Bronchial epithelial cell (primary cell): ENCODE measurements at places on chromosomes 16 and 17. TPM values are rescaled to one million over a fixed set of nuclear protein-coding genes. Genes with fewer than 3 reads are reported as not detected.

The RSL1D1 gene
- total RNA-seq: 68.7 and 117 TPM in 2 replicates

The SLC35G6 gene
- not detected in 2 replicates for total RNA-seq

The RILP gene
- 3.4 and 3.8 TPM in 2 replicates for total RNA-seq

The ZSWIM7 gene
- 24.2 and 41.1 TPM in 2 replicates for total RNA-seq

The CNGB1 gene
- under 0.01 and 0.26 TPM in 2 replicates for total RNA-seq

The ATP1B2 gene
- not detected in 2 replicates for total RNA-seq

The EVI2B gene
- not detected in 2 replicates for total RNA-seq

The TNFSF13 gene
- 2.6 and 3.7 TPM in 2 replicates for total RNA-seq

- DNase-seq: no peak
Measured at GRCh38 chr17:6684460-6684783, 28.7 kb downstream of the SLC13A5 start.

- peak; percentile 58 for DNase-seq
Measured at GRCh38 chr16:74700438-74701225, at the start of gene MLKL. MLKL (minus strand) TSS chr16:74700862; CDS start chr16:74695757, 5,105 bp downstream.

- DNase-seq: no peak
Measured at GRCh38 chr16:65794973-65795372, 571.5 kb upstream of the CDH5 start.

GRCh38 chr17:68161644-68162428 lies 86.0 kb upstream of the AMZ2 start:
- DNase-seq: no peak

GRCh38 chr17:7328840-7329373 lies at the start of gene NEURL4:
NEURL4 (minus strand) TSS chr17:7329335; CDS start chr17:7329312, 23 bp downstream.
- no peak for DNase-seq

DNA sequence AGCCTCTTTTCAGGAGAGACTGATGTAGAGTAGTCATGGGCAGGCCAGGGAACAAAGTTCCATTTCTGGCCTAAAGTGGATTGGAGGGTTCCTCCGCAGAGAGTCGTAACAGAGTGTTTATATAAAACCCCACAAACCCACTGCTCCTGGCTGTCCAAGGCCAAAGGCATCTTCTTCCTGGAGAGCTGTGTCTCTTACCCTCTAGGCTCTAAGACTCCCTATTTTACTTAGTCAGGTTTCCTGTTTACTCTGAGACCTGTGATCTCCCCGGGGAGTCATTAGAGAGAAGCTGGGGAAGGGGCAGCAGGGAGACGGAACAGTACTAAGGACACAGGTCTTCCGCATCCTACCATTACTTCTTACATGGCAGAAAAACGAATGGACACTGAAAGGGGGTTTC lies 69.5 kb downstream of the HIC1 start:
- DNase-seq: peak; percentile 20

- DNase-seq: no peak
Measured at GRCh38 chr16:2071454-2072202, 23.8 kb downstream of the TSC2 start.

GRCh38 chr17:57774872-57775271 lies 29.8 kb upstream of the CCDC182 start:
- no peak for DNase-seq

- no peak for DNase-seq
Measured at GRCh38 chr16:75097191-75097761, 19.3 kb downstream of the LDHD start.

GRCh38 chr17:11205659-11206058 lies 35.4 kb upstream of the SHISA6 start:
- no peak for DNase-seq

- peak; percentile 63 for DNase-seq
Measured at GRCh38 chr17:48497103-48497502, 33.7 kb downstream of the HOXB1 start.

GRCh38 chr16:28623172-28623711 lies 13.4 kb upstream of the SULT1A1 start:
- peak; percentile 44 for DNase-seq

DNA sequence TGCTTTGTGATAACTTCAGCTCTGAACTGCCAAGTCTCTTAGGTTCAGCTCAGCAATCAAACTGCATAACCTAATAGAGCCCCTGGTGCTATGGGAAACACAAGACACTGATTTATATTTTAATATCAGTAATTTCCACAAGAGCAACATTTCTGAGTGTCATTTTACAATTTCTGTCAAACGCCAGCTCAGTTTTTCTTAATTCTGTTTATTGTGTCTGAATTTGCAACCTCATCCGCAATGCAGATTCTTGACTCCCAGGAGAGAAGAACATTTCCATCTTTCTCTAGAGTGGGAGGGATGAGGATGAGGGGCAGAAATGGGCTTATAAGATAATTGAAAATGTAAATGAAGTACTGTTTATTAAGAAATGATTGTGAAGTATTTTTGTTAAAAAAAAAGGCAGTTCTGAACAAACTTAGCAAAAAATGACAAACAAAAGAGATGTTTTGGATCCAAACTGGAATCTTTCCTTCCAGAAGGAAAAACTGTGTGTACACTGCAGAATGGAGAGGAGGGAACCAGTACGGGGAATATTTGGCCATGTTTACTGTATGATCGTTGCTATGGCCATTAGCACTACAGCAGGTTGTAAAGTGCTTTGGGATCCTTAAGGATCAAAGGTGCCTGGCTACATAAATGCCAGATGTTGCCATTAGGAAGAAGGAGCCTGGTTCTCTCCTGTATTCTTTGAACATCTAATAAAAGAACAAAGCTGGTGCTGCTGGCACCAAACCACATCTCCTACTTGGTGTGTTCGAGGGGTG lies 7.4 kb upstream of the PMFBP1 start:
- DNase-seq: no peak

DNA sequence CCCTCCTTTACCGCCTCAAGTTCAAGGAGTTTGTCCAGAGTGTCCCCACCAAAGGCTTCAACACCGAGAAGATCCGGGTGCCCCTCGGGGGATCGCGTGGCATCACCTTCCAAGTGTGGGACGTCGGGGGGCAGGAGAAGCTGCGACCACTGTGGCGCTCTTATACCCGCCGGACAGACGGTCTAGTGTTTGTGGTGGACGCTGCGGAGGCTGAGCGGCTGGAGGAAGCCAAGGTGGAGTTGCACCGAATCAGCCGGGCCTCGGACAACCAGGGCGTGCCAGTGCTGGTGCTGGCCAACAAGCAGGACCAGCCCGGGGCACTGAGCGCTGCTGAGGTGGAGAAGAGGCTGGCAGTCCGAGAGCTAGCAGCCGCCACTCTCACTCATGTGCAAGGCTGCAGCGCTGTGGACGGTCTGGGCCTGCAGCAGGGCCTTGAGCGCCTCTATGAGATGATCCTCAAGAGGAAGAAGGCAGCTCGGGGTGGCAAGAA lies 1.1 kb downstream of the ARL4D start:
- DNase-seq: no peak

- no peak for DNase-seq
Measured at GRCh38 chr17:56351675-56352074, 198.4 kb downstream of the ANKFN1 start.

DNA sequence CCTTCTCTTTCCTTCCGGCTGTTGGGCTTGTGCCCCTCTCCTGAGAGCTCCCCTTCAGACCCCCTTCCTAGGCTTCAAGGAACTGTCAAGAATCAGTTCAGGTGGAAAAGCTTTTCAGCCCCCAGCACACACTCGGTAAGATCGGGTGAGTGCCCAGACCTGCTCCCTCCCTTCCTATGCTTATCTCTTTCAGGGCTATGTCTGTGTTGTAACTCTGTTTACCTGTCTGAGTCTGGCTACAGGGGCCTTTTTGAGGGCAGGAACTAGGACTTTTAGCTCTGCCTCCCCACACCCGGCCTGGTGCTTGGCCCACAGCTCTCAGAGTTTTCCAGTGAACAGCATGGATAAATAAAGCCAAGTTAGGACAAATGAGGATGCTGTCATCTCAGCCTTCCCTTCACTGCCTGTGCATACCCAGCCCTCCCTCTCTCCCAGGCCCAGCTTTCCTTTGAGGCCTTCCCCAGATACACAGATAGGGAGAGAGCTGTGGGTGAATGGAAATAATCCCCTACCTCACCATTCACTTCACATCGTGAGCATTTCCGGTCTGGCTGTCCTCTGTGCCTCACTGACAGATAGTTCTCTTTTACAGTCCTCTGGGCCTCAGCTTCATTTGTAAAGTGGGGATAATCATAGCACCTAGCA lies 5.7 kb upstream of the MRPS23 start:
- DNase-seq: no peak
